ENCODE measurements at places on chromosomes 3 and 15. TPM values are rescaled to one million over a fixed set of nuclear protein-coding genes. Genes with fewer than 3 reads are reported as not detected.

DNA sequence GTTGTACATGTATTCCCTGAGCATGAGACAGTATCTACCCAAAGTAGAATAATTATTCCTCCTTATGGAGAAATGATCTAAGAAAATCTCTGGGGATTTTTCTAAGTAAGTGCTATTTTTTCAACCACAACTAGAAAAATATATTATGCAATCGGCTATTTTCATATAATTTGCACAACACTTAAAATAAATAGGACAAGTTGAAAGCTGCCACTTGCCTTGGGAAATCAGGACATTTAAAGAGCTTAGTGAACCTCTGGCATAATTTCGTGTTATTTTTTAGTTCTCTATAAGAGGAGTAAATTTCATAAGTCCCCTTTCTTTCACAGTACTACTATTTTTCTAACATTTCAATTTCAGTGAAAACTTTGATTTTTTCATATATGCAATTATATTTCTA lies 672.1 kb downstream of the OTOL1 start:
- no peak for DNase-seq

GRCh38 chr15:32856753-32857152 lies 138.9 kb downstream of the GREM1 start:
- DNase-seq: no peak

DNA sequence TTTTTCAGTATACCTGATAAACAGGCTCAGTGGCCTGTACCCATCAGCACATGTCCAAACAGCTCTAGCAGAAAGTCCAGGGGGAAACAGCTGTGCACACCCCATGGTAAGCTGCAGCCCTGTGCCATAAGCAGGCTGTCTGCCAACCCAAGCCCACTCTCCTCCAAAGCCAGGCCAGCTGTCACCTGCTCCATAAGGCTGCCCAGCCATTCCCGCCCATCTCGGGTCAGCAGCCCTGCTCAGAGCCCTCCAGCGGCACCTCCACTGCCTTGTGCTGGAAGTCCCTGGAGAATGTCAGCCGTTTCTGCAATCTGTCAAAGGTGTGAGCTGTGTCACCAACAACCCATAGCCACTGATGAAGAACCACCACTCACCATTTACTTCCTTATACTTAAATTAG lies 82.0 kb downstream of the NTRK3 start:
- DNase-seq: no peak

DNA sequence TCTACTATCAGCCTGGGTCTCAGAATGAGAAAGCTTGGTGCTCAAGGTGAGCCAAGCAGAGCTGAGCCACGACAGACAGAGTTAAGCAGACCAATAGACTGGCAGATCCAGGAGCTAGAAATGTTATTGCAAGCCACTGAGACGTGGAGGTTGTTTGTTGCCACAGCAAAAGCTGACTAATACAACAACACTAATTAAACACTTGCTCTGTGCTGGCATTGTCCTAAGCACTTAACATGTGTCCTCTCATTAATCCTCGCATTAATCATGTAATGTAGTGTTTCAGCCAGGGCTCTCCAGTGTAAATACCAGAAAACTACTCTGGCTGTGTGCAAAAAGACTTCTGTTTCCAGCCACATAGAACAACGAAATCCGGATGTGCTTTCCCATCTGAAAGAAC lies 11.6 kb upstream of the SPSB4 start:
- no peak for DNase-seq

The TIMP4 gene
- total RNA-seq: 0.40 TPM

DNA sequence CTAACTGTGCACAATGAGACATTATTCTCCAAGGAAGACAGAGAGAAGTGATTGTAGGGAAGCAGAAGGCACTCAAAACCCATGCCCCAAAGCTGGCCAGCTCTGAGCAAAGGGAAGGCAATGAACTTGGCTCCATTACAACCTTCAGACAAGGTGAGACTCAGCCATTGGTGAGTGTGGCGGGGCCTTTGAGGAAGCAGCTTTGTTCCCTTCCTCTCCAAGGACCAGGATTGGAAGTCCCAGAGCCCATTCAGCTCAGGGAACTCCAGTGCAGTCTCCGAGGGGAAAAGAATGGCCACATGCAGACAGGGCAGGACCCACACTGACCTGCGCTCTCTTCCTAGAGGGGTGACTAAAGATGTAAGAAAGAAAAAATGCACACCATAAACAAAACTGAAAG lies 23.1 kb downstream of the HEG1 start:
- no peak for DNase-seq

GRCh38 chr3:48855681-48856447 lies 8.2 kb upstream of the PRKAR2A start:
- peak; percentile 39 for DNase-seq

- no peak for DNase-seq
Measured at GRCh38 chr3:16905704-16906103, 20.9 kb downstream of the PLCL2 start.

The AZI2 gene
- 28.3 TPM for total RNA-seq

The GOLGA6A gene
- total RNA-seq: not detected

- DNase-seq: peak; percentile 47
Measured at GRCh38 chr15:47473832-47474231, 243.5 kb upstream of the SEMA6D start.

The KIF15 gene
- total RNA-seq: 1.6 TPM

DNA sequence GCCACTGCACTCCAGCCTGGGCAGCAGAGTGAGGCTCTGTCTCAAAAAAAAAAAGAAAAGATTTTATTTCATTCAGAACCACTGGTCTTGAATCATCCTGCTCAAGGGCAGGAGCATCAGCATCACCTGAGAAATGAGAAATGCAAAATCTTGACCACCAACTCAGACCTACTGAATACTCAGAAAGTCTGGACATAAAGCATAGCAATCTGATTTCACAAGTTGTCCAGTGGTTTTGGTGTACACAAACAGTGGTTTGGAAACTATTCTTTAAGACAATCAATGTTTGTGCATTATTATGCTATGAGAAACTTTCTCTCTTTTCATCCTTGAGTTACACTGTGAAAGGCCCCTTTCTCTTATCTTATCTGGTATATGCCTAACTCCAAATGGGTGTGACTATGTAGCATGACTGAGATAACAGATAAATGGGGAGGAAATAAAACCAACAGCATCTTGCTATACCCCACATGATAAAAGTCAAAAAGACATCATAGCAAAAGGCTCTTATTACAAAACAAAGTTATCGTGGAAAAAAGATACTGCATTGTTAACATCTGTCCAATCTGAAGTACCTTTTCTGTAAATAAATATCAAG lies 174.2 kb upstream of the STT3B start:
- DNase-seq: no peak

The A4GNT gene
- total RNA-seq: not detected

The ZNF80 gene
- total RNA-seq: not detected

DNA sequence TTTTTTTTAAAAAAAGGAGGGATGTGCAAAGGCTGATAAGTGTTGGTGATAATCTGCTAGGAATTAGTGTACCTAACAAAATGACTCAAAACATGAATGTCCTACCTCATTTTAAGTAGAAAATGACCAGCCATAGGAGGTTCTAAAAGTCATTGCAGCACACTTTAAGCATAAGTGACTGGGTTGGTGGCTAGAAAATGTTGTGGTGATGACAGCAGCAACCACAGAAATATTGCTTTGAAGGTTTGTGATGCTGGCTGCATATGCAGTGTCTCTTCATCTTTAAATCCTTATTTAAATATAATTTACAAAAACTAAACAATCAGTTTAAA lies 55.2 kb downstream of the CMSS1 start:
- no peak for DNase-seq

- DNase-seq: no peak
Measured at GRCh38 chr3:184780981-184781515, 30.9 kb upstream of the VPS8 start.

DNA sequence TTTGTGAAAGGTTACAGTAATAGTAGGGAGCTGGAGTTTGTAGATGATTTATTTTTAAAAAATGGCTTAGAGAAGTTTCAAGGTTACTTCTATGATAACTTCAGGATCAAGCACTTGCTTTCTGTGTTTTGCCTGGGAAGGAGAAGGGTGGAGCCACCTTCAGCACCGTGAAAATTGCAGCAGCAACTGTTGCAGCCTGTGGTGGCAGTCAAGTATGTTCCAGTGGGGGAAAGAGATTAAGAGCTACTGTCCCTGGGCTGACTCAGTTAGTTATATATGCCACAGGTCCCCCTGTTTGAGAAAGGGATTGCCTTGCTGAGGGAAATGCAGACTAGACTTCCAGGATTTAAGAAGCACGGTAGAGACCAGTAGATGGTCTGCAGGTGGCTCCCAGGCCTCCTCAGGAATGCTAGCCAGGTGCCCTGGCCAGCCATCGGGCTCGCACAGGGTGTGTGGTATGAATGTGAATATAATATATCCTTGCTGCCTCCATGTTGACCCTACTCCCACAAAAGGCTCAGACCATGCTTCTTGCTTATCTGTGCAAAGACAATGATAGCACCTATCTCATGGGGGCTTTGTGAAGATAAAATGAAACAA lies 389.5 kb downstream of the CACNA2D3 start:
- DNase-seq: no peak

DNA sequence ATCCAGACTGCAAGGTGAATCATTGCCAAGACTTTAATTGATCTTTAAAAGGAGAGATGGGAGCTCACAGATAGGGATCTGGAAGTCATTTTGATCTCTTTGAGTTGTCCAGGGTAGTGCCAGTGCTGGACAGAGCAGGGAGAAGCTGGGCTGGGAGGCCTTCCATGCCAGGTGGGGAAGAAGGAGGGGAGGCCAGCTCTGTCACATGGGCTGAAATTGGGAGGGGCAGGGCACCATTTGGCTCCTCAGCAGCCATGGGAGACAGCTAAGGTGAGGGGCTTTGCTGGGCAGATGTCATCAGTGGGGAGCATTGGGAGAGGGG lies 23.4 kb downstream of the SMAD6 start:
- DNase-seq: no peak

DNA sequence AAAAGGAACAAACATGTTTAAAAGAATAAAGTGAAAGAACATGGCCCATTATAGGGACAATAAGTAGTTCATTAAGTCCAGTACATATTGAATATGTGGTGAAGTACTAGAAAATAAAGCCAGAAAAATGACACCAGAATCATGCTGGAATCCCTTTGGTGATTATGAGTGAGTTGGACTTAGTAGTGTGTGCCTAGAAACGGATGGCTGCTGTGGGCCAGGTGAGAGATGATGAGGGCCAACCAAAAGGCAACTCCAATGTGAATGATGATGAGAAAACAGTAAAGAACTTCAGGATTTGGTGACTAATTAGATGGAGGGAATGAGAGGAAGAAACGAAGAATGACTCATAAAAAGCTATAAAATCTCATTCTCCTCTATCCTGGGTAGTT lies 3.3 kb downstream of the CRYGS start:
- DNase-seq: no peak

DNA sequence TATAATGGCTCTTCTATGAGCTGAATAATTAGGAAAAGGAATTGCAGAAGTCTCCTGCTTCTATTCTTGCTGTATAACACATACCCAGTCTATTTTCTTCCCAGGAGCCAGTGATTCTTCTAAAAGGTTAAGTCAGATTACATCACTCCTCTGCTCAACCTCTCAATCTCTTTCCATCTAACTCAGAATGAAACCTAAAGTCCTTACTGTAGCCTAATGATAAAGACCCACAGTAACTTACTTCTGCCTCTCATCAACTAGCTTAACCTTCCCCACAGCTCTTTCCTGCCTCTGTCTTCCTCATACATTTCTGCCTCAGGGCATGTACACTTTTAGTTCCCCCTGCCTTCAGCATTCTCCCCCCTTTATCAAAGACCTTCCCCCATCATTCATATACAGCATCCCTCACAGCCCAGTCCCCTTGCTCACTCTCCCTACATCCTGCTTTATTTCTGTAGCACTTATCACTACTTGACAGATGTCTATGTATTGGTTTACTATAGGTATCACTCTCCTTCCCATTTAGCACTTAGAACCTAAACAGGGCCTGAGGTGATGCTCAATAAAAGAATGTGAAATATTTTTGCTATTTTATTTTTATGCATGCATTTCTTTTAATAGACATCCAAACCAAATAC lies 28.5 kb upstream of the CMTM6 start:
- no peak for DNase-seq

The HTR3E gene
- not detected for total RNA-seq

DNA sequence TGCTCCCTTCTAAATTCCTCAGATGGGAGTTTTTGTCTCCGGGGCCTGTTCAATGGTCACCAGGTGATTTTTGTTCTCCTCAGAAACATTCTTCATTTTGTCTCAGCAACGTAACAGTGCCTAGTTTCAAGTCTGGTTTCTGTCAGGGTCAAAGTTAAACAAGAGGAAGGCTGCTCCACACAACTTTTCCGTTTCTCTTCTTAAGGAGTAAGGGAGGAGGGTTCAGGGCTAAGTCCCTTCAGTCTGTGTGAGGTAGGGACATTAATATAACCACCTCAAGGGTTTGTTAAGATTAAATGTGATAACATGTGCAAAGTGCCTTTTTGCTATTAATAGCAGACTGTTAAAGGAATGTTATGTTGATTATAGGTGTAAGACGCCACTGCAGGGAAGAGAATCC lies 41.8 kb downstream of the HOMER2 start:
- no peak for DNase-seq

GRCh38 chr3:29185706-29186105 lies 95.2 kb upstream of the RBMS3 start:
- no peak for DNase-seq

The PLA2G4F gene
- total RNA-seq: not detected

All from lung microvascular endothelial cell (primary cell).